CD8-positive, alpha-beta memory T cell (primary cell): ENCODE measurements at places on chromosomes 7 and 10.

- H3K27me3 ChIP-seq: peaks cover 54% of the 10 kb centered on the region
- no peak overlapping the region for H3K4me3 ChIP-seq
- no peak for DNase-seq
- H3K27ac ChIP-seq: no peak overlapping the region
- H3K4me1 ChIP-seq: peaks cover 22% of the 10 kb centered on the region
Measured at GRCh38 chr7:97025130-97025499, 484 bp upstream of the DLX5 start.

DNA sequence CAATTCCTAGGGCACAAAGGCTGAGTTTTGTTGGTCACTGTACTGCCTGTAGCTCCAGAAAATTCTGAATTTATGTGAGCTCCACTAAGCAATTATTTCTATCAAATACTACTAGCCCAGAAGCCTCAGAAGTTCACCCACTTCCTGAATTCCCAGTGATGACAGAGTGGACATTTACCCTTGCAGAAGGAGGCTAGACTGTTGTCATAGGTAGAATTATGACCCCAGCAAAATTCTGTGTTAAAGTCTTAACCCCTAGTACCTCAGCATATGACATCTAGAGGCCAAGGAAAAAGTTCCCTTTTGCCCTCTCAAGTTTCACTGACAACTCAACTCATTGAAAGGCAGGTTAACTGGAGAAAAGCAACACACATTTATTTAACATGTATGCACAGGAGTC lies 78.7 kb upstream of the KMT2E start:
- no peaks in the 10 kb centered on the region for H3K4me1 ChIP-seq
- no peak for DNase-seq
- H3K27ac ChIP-seq: no peak overlapping the region

GRCh38 chr7:123502201-123502600 lies 32.2 kb downstream of the IQUB start:
- peaks cover 6% of the 10 kb centered on the region for H3K27me3 ChIP-seq
- H3K4me1 ChIP-seq: no peaks in the 10 kb centered on the region
- no peaks in the 10 kb centered on the region for H3K36me3 ChIP-seq
- no peak overlapping the region for H3K27ac ChIP-seq

GRCh38 chr7:155454183-155455112 lies 3.5 kb upstream of the EN2 start:
- no peaks in the 10 kb centered on the region for H3K36me3 ChIP-seq
- H3K27ac ChIP-seq: no peak overlapping the region
- no peaks in the 10 kb centered on the region for H3K4me1 ChIP-seq
- H3K27me3 ChIP-seq: peaks cover 32% of the 10 kb centered on the region

GRCh38 chr10:79206300-79207095 lies 137.7 kb downstream of the ZMIZ1 start:
- no peaks in the 10 kb centered on the region for H3K27me3 ChIP-seq
- no peak for DNase-seq
